ENCODE measurements at places on chromosomes 7 and 10. TPM values are rescaled to one million over a fixed set of nuclear protein-coding genes. Genes with fewer than 3 reads are reported as not detected.

GRCh38 chr7:22372863-22373262 is 15.9 kb upstream of the RAPGEF5 start:
- DNase-seq: peak; percentile 66

DNA sequence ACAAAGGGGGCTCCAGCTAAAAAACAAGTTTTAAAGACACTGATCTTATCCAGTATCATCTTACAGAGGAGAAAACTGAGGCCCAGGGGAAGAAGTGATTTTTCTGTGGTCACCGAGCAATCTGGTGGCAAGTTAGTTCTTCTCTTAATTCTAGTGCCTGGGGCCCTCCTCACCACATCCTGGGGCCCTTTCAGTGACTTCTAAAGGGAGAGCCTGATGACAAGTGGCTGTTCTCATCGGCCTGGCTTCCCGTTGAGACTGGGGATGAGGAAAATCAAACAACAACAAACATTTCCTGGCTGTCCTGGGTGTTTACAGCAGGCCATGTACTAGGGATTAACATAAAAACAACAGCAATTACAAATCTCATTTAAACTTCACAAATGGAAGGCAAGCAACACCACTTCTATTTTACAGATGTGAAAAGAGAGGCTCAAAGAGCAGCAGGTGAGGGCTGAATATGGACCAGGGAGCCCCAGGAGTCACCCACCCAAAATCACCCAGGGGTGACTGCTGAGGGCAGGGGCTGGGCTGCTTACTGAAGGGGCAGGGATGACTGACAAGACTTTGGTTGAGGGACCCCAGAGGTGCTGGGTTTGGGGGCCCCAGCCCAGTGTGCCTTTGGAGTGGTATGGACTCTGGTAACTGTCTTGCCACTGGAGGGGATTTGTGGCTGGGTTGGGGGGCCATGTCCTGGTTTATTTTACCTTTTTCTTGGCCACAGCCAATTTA is 24.7 kb upstream of the MTPAP start:
- DNase-seq: no peak

- no peak for DNase-seq
Measured at GRCh38 chr7:106570948-106571418, 90.0 kb downstream of the CCDC71L start.

DNA sequence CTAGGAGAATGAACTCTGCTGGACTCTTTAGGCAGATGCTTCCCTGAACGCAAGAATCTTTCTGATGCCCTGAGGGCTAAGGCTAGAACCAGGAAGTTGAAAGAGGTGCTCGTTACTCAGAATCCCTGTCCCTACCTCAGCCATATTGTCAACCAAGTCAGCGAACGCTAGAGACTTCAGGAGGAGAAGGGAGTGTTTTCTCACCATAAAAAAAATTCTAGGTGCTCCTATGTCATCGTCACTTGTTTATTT is 359.4 kb downstream of the PRPF18 start:
- DNase-seq: no peak

DNA sequence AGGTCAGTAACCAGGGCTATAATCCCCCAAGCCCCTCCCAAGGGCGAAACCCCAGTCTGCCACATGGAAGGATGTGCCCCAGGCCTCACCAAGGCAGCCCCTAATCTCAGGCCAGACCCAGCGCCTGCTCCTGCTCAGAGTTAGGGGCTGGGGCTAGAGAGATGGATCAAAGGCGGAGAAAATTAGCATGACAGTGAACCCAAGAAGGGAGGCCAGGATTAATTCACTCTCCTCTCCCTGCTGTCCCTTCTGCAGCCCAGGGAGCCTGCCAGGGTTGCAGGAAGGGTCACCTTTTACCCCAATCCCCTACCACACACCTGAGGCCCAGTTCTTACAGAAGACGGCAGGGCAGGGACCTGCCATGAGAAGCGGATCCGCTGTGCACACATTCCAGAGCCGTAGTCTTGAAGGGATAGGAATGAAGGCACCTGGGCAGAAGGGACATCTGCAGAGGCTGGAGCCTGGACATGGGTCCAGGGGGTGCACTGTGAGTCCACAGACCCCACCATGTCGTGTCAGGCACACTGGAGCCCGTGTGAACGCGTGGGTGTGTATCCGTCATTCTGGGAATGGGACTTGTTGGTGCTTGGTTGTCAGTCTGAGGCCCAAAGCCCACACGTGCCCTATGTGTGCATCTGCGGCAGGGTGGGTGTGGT is 11.9 kb upstream of the ZMIZ1 start:
- no peak for DNase-seq

DNA sequence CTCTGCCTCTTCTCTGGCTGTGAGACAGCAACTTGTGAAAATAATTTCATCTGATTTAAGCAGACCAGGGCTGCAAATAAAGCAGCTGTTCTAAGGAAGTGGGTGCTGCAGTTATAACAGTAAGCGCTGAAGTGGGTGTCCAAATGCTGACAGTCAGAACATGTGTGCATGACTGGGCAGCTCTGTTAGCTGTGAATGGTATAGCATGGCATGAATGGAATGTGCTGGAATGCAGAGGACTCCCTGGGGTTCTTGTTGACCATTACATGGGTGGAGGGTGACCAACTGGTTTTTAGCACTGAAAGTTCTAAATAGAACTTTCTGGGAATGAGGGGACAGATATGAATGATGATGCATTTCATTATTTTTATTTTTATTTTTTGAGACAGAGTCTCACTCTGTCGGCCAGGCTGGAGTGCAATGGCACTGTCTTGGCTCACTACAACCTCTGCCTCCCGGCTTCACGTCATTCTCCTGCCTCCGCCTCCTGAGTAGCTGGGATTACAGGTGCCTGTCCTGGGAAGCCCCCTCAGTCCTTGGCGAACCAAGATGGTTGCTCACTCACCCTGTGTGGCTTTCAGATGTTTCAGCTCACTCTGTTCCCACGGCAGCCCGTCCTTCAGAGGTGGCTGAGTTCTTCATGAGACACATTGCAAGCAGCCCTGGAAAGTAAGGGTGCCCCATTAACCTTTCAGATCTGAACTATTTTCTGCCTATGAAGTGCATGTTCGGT is 319.8 kb upstream of the PHYHIPL start:
- peak; percentile 68 for DNase-seq

GRCh38 chr7:158317238-158318205 is 270.1 kb downstream of the PTPRN2 start:
- DNase-seq: no peak

DNA sequence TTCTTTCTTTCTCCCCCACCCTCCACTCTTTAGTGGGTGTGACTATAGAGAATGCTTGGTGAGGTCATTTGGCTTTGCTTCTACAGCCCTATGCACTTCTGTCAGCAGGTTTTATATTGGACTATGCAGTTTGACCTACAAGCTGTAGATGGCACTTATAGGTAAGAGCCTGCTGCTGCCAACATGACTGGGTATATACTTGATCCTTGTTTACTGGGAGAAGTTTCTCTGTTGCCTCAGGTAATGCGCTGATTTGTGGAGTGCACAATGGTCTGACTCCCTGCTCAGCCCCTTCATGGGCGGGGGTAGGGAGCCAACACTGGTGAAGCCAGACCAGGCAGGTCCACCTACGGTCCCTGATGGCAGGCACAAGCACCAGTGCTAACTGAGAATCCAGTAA is 33.7 kb upstream of the C7orf33 start:
- no peak for DNase-seq

GRCh38 chr10:124220971-124221355 is 127.6 kb upstream of the CHST15 start:
- no peak for DNase-seq

DNA sequence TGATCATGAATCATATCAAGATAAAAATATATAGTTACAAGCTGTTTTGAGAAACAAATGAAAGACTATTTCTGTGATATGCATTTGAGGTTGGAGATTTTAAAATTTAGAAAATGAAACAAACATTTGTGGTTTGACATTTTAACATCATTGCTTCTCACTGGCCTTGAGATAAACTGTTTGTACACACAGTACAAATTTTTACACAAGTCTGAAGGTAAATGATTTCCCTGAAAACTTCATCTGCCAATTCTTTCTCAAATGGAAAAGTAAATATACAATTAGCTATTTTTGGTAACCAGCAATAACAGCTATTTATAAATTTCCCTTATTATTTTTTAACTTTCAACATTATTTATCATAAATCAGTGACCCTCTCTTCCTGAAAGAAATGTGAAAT is 38.6 kb downstream of the ZNF800 start:
- no peak for DNase-seq

The DYNC1I1 gene
- 0.73 TPM for total RNA-seq

The ATRNL1 gene
- total RNA-seq: 4.0 TPM

The ELFN1 gene
- 0.27 TPM for total RNA-seq

The RADIL gene
- 0.83 TPM for total RNA-seq

The CCDC136 gene
- 2.2 TPM for total RNA-seq

The TMEM229A gene
- total RNA-seq: not detected

The IRF5 gene
- total RNA-seq: 11.4 TPM

The ERVW-1 gene
- not detected for total RNA-seq

The SAP25 gene
- total RNA-seq: 3.1 TPM

The DPYSL4 gene
- not detected for total RNA-seq

The SPDYE5 gene
- not detected for total RNA-seq

Measured in Calu3 (cell line).